ENCODE measurements at places on chromosomes 7 and 10.

- no peak for DNase-seq
Measured at GRCh38 chr7:28961972-28962371, 3.8 kb upstream of the TRIL start.

GRCh38 chr10:43070121-43071085 lies 6.5 kb upstream of the RET start:
- no peak for DNase-seq

GRCh38 chr7:111091593-111092358 lies 849 bp downstream of the LRRN3 start:
- DNase-seq = no peak

DNA sequence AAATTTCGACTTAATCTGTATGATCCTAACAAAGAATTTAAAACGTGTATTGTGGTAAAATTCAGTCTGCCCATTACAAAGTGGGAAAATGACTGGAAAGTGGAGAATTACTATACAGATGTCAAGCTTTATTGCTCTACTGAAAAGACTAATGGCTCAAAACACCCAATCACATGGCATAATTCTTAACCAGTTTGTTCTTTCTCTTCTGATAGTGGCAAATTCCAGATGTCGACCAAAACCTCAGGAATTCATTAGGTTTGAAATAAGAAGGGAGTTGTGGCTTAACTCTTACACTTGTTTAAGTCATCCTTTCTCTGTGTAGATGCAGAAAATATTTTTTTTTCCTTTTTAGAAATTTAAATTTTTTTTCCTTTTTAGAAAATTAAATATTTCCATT lies 1254.9 kb upstream of the LRRN3 start:
- DNase-seq = no peak

DNA sequence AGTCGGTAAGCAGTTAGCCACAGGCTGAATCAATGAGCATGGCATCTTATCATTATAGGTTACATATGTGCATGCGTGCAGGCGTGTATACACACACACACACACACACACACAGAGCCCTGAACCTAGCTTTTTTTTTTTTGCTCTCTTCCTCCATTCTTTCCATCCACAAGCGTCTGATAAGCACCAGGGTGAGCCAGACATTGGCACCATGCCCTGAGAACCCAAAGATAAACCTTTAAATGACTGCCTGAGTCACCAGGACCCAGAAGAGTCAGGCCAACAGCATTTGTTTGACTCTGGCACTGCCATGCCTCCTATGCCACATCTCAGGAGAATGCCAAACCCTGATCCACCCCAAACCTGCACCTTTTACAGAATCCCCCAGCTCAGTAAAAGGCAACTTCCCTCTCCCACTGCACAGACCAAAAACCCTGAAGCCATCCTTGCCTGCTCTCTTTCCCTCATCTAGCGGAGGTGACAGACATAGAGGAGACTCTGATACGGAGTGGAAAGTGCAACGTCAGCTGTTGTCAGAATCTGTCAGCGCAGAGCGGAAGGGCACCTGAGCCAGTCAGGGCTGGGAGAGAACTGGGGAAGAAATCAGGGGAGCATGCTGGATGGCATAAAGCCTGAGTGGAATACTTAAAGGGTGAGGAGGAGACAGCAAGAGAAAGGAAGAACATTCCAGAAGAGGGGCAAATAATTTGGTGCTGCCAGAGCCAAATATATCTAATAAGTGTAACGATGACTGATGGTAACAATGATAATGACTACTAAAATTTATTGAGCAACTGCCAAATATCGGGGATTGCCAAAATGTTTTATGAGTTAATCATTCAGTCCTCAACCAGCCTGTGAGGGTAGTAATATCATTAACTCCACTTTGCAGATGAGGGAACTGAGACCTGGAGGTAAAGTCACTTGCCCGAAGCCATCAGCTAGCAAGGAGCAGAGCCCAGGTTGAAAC lies 3.2 kb downstream of the PARP12 start:
- DNase-seq = peak; percentile 82

DNA sequence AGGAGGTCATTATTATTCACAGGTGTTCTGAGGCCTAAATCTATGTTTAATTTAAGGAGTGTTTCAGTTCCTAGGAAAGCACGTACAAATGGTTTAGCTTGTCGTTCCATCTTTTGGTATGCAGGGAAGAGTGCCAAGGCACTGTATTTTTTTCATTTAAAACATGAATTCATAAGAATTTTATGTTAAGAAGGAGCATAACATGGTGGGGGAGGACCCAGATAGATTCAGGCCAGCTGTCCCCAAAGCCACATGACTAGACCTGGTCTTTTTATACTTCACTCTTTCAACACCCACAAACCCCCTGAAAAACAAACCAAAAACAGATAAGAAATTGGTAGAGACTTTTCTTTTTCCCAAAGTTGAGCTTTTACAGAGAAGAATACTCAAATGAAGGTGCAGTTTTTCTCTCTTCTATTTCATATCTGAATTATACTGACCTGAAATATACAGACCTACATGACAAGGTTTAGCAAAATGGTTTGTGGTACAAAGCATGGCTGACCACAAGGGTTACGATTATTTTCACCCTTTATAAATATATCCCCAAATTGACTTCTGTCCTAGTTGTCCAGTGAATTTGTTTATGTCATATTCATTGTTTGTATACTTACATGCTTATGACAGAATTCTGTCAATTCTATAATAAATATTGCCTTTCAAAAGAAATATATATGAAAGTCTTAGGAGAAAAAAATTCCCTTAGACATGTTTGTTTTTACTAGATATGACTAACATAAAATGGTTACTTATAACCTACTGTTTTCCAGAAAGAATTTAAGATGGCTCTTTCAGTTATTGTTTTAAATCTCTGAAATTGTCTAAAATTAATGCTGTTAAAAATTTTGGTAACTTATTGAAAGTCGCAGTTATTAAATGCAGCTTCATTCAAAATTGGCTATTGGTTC lies 71.3 kb downstream of the AP3M1 start:
- DNase-seq = no peak

DNA sequence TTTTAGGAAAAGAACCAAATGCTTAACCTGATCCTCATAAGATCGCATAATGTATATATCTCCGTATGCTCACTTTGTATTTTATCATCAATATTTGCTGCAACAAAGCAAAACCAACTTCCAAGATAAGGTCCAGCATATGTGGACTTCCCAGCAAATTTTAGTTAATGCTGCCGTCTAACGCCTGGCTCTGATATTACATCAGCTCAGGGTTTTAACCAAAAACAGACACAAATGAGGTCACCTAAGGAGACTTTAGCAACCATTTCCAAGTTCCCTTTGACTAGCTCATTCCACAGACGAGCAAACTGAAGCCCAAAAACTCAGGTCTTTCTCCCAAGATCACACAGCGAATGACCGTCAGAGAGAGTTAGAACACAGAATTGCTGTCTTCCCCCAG lies 59.4 kb upstream of the UCN3 start:
- no peak for DNase-seq

DNA sequence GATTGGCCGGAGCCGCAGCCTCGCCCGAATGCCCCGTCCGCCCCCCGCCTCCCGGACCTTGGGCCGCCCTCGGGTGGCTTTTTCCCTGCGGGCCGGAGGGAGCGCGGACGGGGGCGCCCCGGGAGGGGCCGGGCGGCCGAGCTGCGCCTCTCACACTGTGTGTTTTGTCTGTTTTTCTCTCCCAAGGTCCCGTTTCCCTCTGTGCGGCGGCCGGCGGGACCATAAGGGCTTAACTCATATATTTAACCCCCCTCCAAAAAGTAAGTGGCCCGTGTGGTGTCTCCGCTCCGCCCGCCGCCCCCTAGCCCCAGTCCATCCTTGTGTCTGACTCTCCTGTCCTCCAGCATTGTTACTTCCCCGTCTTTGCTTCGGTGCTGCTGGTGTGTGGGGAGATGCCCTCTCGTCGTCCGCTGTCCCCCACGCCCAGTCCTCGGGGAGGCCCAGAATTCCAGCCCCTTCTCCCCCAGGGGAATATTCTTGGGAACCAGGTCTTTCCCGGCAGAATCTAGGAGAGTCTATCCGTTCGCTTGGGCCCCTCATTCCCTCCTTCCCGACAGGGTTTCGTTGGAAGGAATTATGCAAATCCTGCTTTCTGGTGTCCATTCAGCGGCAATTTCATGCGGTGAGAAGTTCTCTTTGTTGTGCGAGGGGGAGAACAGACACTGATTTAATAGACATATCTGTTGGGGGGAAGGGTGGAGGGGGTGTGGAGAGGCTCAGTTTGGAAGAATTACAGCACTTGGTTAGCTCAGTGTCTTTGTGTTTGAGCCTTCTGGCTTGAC lies 1.3 kb downstream of the LCOR start:
- DNase-seq = no peak

DNA sequence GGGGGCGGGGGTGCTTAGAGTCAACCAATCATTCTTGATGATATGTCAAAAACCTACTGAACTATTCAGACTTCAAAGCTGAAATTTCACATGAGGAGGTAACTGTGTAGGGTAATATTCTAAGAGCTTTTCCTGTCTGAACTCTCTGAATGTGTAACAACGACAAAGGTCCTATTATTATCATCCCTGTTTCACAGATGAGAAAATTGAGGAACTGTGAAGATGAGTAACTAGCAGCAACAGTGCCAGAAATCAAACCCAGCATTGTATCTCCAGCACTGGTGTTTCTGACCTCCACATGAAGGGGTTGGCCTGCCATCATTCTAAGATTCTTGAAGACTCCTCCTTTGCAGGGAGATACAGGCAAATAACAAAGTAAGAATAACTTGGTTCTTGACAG lies 294.7 kb upstream of the AOAH start:
- no peak for DNase-seq

DNA sequence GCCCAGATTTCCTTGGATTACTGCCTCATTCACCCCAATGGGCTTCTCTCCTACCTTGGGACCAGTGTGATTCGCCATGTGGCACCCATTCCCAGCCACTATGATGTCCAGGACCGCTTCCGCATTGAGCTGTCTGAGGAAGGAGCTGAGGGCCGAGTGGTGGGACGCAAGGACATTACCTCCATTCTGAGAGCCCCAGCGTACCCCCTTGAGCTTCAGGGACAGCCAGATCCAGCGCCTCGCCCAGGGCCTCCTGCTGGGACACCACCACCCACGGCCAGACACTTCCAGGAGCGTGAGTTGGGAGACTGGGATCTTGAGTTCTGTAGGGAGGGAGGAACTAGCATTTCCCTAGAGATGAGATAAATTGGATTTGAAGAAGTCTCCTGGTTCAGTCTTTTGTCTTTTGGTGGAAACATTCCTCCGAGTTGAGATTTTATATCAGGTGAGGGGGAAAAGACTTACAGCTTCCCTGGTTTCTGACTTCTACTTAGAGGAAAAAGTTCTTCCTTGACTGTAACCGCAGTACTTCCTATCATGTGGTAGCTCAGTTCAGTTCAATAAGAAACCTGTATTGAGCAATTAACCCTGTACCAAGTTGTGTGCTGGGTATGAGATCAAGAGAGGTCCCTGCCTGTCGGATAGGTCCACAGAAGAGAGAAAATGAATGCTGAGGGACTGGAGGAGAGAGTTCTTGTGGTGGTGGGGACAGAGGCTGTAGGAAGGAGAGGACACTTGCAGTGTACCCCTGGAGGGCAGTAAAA lies 1.3 kb downstream of the MOSPD3 start:
- DNase-seq = no peak

DNA sequence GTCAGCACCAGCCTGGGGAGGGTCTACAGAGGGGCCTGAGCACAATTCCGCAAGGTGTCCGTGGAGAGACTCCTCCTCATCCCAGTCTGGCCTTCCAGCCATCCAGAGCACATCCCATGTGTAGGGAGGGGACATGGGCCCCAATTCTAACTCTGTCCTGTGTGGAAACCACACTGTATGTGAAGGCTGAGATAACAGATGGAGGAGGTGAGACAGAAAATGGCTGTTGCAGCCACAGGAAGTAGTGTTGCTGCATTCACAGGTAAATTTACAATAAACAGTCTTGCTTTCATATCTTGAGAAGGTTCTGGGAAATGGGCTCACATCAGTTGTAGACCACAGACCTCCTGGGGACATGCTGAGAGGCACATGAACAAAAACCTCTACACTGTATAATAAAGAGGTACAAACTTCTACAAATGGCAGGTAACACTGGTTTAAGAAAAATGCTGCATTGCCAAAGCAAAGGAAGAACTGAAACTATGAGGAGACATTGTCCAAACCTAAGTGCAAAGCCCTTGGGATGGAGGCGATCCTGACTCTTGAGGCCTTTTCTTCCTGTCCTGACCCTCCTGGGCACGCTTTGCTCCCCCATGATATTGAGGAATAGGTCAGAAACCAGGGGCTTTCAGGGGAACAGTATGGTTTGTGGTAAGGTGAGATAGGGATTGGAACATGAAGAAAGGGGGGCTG lies 21.6 kb upstream of the GIMAP2 start:
- no peak for DNase-seq

DNA sequence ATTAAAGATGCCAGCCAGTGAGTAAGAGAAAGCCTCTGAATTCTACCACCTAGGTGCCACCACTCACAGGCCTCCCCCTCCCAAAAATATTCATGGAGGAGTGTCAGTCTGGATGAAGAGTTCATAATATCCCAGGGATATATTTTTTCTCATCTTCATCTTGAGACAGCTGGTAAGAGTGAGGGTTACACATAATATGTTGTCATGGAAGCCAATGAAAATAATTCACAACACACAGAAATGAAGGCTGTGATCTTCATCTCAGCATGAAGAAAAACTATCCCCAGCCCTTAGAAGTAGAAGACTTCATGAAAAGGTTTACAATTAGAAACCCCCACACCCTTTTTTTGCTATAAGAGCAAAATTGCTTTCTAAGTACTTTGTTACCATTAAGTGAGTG lies 175.6 kb downstream of the DNAH11 start:
- no peak for DNase-seq

DNA sequence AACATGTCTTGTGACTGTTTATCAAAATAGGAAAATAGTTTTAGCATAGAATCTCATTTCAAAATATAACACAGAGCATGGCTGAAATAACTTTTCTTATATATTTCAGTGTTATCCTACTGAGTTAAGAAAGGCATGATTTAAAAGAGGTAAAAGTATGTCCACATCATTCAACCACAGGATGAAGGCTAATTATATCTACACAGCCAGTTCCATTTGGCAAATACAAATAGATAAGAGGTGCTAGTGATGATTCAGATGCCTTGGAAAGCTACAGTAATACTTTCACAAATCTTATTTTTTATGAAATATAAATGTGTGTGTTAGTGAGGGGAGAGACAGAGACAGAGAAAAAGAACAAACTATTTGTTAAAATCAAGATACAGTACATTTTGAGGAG lies 42.9 kb upstream of the PCDH15 start:
- no peak for DNase-seq

- DNase-seq = no peak
Measured at GRCh38 chr10:50279489-50279888, 28.2 kb upstream of the ASAH2 start.

DNA sequence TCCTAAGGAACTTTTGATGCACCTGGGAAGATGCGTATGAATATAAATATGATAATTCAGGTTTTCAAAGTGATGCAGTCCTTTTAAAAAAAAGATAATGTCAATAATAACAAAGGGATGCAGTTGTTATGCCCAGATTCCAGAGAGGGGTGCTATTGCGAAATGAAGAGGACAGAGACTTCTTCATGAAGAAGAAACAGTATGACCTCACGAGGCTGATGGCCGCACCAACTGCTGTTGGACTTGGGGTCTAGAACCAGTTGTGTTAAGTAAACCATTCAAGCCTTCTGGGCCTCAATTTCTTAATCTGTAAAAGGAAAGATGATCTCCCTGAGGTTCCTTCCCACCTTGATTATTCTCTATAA lies 55.1 kb downstream of the LYZL2 start:
- DNase-seq = no peak

GRCh38 chr10:129320340-129320739 lies 146.7 kb upstream of the MGMT start:
- no peak for DNase-seq

Measured in thoracic aorta (tissue), 2 donors.